NCI-H2029 treated with DMSO at 0.1 percent for 48 hours (cell line): ENCODE measurements at places on chromosomes 4 and X.

DNA sequence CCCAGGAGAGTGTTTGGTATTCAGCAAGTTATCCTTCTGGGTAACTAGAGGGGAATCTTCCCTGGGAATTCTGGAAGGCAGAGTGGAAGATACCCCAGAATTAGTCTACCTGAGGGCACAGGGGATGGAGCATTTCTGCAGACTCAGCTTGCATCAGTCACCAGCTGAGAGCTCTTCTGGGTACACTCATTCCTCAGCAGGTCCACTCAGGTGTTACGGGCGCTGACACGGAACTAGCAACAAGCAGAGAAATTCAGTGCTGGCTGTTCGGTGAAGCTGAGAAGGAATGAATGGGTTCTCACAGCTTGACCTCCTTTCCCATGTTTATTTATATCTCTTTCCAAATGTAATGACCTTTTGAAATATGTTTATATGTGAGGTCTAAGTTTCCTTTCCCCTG, 106.0 kb upstream of the PNPLA4 start:
- DNase-seq = no peak

DNA sequence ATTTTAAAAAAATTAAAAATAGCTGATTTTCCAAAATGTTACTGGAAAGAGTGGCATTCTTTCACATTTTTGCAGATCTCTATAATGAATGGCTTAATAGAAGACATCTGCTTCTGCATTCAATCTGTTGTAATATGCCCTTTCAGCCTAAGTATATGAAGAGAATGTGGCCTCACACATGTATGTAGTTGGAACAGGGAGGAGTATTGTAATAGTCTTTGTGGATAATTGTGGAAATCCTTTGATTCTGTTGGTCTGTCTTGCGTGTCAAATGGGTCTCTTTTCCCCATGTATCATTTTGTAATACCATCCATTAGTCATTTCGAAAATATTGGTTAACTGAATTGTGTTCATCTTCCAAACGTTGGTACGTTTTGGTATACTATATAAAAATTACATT, 11.6 kb downstream of the TXLNG start:
- no peak for DNase-seq

DNA sequence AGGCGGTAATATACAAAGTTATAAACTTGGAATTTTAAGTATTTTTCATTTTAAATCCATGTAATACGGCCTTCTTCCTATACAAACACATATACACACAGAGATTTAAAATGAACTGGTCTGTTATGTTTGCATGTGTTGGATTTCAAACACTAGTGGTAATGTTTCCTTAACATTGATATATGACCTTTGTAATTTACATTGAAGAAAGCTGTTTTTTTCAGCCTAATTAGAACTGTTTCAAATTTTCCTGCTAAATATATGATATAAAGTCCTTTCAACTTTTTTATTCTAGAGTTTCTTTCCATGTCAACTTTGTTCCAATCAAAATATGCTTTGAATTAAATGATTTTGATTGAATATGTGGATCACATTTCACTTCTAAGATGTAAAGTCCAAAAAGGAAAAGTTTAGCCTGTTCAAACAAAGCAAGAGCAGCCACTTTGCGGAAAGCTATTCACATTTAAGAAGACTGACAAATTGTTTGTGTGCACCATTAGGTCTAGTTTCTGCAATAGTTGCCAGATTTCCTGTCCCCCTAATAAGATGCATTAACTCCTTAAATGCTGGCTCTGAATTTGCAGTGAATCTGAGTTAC, 226.0 kb upstream of the MAB21L2 start:
- no peak for DNase-seq

- no peak for DNase-seq
Observed at GRCh38 chr4:153113061-153113837, 91.0 kb upstream of the TRIM2 start.

DNA sequence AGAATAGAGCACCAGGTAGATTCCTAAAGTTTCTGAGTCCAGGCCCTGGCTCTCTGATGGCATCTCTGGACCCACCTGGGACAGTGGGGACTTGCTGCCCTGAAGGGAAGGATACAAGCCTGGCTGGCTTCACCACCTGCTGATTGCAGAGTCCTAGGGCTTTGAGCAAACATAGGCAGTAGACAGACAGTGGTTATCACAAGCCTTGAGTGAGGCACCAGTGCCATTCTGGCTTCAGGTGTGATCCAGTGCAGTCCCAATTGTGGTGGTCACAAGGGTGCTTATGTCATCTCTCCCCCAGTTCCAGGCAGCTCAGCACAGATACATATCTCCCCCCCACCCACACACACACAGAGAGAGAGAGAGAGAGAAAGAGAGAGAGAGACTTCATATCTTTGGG, 6.6 kb upstream of the PRRG3 start:
- no peak for DNase-seq

- no peak for DNase-seq
Observed at GRCh38 chr4:71607780-71608677, 175.8 kb downstream of the GC start.

DNA sequence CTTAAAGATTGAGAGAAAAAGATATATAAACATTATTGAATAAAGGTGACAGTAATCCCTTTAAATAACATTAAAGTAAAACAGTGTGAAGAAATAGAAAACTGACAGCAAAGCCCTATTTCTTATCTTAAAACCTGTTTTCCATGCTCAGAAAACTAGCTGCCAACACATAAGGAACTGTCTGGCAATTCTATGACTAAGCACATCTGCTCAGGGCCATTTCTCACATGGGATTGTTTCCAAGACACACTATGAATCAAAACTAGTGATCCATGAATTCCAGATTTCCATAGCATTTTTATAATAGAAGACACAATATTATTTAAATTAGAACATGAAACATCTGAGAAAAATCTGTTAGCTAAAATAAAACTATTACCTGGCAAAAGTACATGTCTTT, 113.4 kb downstream of the SCLT1 start:
- DNase-seq = no peak

- peak; percentile 38 for DNase-seq
Observed at GRCh38 chrX:37846934-37847732, at the start of gene DYNLT3. DYNLT3 (minus strand) TSS chrX:37847571; CDS start chrX:37847510, 61 bp downstream.

DNA sequence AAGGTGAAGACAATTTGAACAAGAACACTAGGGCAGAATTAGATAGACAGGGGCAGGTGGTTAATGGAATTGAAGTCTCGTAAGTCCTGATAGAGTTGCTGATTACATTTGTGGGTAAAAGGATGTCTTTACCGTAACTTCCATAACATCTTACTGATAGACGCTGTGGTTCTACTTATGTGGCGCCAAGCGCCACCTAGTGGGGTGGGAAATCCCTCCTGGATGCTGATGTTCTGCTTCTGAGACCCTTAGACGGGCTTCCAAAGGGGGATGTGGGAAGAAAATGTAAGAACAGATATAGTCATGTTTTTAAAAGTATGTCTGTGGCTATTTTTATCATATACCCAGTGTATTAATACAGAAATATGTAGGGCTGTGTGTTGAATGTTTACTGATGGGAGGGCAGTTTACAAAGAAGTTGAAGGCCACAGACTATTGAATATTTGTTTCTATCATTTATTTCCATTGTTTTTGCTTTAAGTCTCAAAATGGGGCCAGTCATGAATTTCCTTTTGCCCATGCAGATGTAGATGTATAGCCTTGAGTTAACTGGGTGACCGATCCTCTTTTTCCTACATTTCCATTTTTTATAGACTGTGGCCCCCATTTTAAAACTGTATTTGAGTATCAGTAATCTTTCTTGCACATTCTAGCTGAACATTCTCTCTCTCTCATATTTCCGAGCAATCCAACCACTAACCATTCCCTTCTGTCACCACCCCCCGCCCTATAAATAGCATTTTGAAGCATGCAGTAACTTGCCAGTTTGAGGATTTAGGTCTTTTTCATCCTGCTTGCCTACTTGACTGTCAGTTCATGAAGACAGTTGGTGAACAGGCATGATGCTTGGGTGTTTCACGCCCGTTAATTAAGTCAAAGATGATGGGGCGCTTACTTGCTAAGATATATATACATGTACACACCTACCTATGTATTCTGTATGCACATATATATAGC, 12.1 kb upstream of the TLR8 start:
- DNase-seq = no peak

DNA sequence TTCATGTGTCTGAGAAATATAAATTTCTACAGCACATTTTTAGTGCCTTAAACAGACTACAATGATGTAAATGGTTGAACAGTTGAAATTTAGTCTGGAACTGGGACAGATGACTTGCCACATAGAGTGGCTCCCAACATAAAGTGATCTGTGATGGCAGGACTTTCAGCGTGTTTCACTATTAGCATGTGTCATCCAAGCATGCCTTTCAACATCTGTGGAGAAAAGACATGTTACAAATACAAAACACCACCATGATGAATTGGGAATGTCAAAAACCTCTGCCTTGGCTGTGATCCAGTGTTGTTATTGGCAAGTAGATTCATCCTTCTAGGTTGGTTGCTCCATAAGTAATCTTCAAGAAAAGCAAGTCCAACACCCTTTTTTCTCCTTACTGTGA, 348.7 kb downstream of the MAPK10 start:
- no peak for DNase-seq

DNA sequence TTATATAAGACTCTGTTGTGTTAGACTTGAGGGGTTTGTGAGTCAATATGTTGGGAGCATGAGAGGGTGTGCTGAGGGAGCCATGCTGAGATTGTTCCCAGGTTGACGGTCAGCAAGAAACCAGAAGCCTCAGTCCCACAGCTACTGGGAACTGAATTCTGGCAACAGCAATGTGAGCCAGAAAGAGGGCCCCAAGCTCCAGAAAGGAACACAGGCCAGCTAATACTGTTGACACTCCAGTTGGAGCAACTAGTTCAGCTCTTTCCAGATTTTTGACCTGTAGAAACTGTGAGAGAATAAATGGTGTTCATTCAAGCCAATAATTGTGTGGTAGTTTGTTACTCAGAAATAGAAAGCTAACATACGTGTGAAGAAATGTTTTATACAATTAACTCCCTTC, 17.1 kb downstream of the ADH1A start:
- no peak for DNase-seq

DNA sequence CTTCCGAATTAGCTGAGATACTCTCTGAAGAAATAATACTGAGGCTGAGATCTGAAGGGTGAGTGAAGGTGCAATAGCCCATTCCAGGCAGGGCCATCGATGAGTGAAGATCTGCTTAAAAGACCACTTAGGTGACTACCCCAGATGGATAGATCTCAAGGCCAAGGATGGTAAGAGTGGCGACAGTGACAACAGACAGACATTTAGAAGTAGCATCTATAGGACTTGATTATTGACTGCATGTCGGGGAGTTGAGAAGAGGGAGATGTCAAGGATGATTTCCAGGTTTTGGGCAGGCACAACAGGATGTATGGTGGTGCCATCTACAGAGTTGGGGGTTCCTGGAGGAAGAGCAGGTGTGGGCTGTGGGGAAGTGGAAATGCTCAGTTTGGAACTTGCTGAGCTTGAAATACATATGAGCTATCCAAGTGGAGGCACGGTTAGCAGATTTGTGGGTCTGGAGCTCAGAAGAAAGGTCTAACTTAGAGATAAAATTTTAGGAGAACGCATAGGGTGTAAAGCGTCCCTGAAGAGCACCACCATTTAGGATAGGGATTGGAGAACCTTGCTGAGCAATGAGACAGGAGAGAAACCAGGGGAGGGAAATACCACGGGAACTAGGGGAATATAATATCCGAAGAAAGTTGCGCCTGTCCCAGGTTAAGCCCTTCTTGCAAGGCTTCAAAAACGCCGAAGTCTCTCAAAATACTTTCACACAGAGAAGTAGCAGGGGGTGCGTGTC, 688 bp downstream of the UFSP2 start:
- DNase-seq = peak; percentile 3

GRCh38 chrX:53031380-53031779, 17.2 kb upstream of the GPR173 start:
- DNase-seq = no peak

GRCh38 chr4:83062739-83063138, 27.8 kb downstream of the COPS4 start:
- DNase-seq = no peak

GRCh38 chr4:53192496-53192895, 173.4 kb downstream of the SCFD2 start:
- no peak for DNase-seq

DNA sequence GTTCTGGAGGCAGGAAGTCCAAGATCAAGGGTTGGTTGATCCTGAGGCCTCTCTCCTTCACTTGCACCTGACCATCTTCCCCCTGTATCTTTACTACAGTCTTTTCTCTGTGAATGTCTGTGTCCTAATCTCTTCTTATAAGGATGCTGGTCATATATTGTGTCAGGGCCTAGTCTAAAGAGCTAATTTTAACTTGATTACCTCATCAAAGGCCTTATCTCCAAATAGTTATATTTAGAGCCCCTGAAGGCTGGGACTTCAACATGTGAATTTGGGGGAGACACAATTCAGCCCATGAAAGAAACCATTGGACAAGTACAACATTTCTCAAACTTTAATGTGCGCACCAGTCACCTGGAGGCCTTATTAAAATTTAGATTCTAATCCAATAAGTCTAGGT, 62.8 kb upstream of the DYNLT3 start:
- DNase-seq = no peak

- no peak for DNase-seq
Observed at GRCh38 chr4:54090804-54091623, 8.9 kb upstream of the GSX2 start.

GRCh38 chrX:9249051-9249846, 215.3 kb upstream of the FAM9B start:
- no peak for DNase-seq

DNA sequence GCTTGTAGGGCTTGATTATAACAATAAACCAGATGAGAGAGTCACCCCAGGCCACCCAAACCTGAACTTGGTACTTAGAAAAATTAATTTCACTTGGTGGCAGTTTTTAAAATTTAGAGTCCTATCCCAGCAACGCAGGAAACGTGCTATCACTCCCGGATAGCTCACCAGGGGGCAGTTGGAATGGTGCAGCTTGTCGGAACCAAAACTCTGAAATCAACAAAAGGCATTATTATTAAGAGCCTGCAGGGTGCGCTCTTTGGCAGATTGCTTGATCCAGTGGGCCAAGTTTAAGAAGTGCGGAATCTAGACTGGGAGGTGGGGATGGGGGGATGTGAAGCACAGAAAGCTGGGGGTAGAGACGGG, 2.4 kb downstream of the FRAS1 start:
- DNase-seq = peak; percentile 65

DNA sequence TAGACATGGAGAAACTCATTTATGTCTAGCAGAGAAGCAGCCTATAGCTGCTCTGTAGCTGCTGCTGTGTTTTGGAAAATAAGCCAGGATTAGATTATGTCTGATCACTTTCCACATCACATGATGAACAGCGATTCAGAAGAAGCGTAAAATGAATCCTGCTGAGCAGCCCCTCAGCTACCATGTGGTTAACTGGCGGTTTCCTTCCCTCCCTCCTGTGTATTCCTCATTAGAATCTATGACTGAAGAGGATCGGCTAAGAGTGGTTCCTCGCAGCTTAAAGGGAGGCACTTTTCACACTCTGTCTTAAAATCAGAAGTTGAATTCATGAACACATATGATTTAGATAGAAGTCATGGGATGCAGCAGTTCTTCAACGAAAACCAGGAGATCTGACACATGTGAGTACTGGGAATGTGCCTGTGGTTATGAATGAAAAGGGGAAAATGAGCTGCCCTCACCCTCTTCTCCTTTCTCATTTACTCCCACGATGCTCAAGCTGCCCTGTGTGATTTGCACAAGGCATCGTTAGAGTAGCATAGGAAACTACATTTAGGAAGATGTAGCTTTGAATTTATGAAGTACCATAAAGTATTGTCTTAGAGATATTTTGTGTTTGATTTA, at the start of gene PPEF1:
TSS of gene PPEF1 (plus strand) at position 220 of the 624 bp plus-strand sequence. CDS start at position 356, 136 bp downstream.
- DNase-seq = no peak
